SJCRH30 (cell line): ENCODE measurements at places on chromosomes 6 and 20. TPM values are rescaled to one million over a fixed set of nuclear protein-coding genes. Genes with fewer than 3 reads are reported as not detected.
A peak's percentile ranks its signal among the peaks of the same experiment; 100 is the strongest.

ACSS1 gene
- 11.5 and 13.0 TPM in 2 replicates for total RNA-seq

ATP9A gene
- total RNA-seq: 0.20 TPM in 1 of 2 replicates, not detected in the other

- no peak overlapping the region for H3K27ac ChIP-seq
- DNase-seq: no peak
- H3K36me3 ChIP-seq: no peaks in the 10 kb centered on the region
- peaks cover 5% of the 10 kb centered on the region; the same call in 1 of the 2 replicates for H3K4me1 ChIP-seq
Measured at GRCh38 chr20:1322511-1323245, 6.3 kb downstream of the SDCBP2 start.

DNA sequence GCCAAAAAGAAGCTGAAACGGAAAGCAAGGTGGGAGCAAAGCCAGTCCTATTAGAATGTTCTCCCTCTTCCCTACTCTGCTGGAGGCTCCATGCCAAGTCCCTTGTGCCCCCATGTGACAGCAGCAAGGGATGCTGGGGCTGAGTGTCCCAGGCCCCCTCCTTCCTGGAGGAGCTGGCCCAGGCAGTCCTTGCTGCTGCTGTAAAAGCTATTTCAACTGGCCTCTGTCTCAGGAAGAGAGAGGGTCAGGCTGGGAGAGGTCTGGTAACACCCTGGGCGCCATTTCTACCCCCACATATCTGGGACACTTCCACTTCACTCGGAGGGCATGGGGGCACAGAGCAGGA, 25.0 kb downstream of the TTBK1 start:
- no peak overlapping the region for H3K4me3 ChIP-seq
- no peaks in the 10 kb centered on the region for H3K36me3 ChIP-seq
- no peak overlapping the region for H3K27ac ChIP-seq
- no peak for DNase-seq
- no peaks in the 10 kb centered on the region; the same call in 1 of the 2 replicates for H3K27me3 ChIP-seq
- H3K4me1 ChIP-seq: peaks cover 6% of the 10 kb centered on the region; the same call in 1 of the 2 replicates

GRCh38 chr6:22668307-22668706, 98.9 kb downstream of the HDGFL1 start:
- H3K27ac ChIP-seq: no peak overlapping the region
- no peak overlapping the region for H3K4me3 ChIP-seq
- no peaks in the 10 kb centered on the region for H3K27me3 ChIP-seq
- H3K36me3 ChIP-seq: no peaks in the 10 kb centered on the region
- no peaks in the 10 kb centered on the region for H3K4me1 ChIP-seq

DNA sequence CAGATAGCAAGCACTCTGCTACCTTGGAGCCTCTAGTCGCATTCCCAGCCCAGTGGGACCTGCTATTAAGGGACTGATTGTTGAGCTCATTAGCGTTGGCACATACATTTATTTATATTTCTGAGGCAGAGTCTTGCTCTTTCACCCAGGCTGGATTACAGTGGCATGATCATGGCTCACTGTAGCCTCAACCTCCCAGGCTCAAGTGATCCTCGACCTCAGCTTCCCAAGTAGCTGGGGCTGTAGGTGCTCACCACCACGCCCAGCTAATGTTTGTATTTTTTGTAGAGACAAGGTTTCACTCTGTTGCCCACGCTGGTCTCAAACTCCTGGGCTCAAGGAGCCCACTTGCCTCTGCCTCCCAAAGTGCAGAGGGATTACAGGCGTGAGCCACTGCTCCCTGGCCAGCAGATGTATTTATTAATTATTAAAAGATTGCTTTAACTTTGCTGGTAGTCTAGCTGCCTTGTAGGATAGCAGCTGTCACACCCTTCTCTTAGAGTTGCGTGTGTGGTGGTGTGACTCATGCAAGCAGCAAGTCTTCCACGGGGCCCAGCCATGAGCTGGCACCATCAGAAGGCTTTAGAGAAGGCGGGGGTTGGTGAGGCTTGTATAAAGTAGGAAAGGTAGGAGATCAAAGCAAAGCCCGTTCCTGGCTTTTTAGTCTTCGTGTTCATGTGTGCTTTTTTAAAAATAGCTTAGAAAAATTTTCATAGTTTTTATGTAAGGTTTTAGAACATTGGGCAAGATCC, 16.5 kb downstream of the ACTR5 start:
- peak overlapping the region; percentile 6; the same call in 1 of the 2 replicates for H3K27ac ChIP-seq
- peak; percentile 78 for DNase-seq
- peaks cover 69% of the 10 kb centered on the region for H3K36me3 ChIP-seq
- H3K27me3 ChIP-seq: no peaks in the 10 kb centered on the region
- H3K4me1 ChIP-seq: peaks cover 20% of the 10 kb centered on the region
- no peak overlapping the region for H3K4me3 ChIP-seq

- H3K4me3 ChIP-seq: peak overlapping the region; percentile 50
- H3K4me1 ChIP-seq: no peaks in the 10 kb centered on the region; the same call in 1 of the 2 replicates
- DNase-seq: peak; percentile 69
- H3K36me3 ChIP-seq: no peaks in the 10 kb centered on the region
- H3K27ac ChIP-seq: peak overlapping the region; percentile 21; the same call in 1 of the 2 replicates
Measured at GRCh38 chr6:3247255-3248146, 11.2 kb upstream of the PSMG4 start.
